MCF 10A (cell line): ENCODE measurements at places on chromosomes 13 and 19.
A peak's percentile ranks its signal among the peaks of the same experiment; 100 is the strongest.

DNA sequence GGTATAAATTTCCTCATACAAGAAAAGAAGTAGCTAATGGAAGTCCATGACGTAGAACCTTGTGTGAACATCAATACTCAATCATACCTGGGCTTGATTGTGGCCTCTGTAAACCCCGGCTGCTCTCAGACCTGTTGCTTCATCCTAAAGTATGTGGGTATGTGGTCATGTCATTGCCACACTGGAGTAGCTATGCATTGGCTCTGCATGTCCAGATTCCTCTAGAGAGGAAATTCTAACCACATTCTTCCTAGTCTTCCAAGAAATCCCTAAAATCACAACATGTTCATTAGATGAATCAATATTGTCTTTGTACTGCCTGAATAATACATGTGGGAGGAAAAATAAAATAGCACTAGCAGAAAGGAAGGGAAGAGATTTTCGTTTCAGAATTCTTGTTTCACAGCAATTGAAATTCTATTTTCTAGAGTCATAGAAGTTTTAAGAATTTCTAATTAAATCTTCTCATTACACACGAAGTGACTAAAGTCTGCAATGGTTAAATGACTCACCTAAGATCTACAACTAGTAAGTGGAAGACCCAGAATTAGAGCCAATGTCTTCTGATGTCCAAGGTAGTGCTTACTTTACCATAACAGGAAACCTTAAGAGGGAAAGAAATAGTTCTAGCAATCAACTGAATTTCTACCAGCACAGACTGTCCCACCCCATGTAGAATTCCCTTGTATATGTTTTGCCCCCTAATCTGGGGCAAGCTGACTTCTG, 28.0 kb downstream of the RXFP2 start:
- peak; percentile 88 for DNase-seq

GRCh38 chr13:63041640-63042414, 1626.2 kb upstream of the PCDH20 start:
- no peak for DNase-seq

- DNase-seq: no peak
Measured at GRCh38 chr19:42292042-42292960, 9.6 kb upstream of the PRR19 start.

- peak; percentile 89 for DNase-seq
Measured at GRCh38 chr13:32894589-32895001, 121.6 kb upstream of the KL start.

DNA sequence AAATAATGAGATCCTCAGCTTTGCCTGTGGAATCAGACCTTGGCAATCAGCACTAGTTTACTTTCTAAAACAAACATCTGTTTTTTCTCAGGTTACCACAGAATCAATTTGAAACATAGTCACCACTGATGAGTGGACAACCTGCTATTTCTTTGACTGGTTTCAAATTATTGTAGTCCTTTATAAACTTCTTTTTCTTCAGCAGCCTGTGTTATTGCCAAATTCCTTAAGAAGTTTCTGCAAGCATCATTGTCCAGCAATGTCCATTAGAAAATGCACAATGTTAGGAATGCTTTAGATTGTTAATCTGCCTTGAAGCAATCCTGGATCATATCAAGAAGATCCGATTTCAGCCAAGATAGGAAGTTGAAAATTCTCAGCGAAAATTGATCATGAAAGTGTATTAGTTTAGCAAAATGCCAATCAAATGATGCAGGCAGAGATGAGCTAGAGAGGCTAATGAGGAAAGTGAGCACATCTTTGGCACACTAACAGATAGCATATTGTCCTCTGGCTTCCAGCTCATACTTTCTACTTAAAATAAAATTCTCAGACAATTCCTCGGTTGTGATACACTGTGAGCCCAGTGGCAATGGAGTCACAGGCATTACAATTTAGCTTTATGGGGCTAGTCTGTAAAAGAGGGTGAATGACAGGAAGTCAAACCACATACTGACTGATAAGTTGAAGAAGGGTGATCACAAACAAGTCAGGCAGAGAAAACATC, 270.6 kb downstream of the SLITRK6 start:
- DNase-seq: peak; percentile 12

GRCh38 chr19:33998739-33999345, 173.5 kb upstream of the LSM14A start:
- DNase-seq: peak; percentile 5

DNA sequence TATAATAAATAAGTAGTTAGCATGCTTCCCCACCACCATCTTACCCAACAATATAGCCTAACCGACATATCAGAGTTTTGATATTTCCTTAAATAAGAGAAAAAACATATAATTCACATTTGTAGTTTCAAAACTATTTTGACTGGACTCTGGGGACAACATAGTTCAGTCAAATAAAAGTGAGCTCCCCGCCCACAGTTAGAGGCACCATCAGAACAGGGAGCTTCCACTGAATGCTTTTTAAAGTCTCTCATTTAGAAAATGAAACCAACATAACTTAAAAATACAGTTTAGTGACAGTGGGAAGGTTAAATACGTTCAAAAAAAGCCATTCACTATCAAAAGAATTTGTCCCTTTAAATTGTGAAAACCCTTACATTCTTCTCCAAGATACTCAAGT, 92.8 kb downstream of the EPSTI1 start:
- DNase-seq: no peak
